ENCODE measurements at places on chromosomes 5 and 9. TPM values are rescaled to one million over a fixed set of nuclear protein-coding genes. Genes with fewer than 3 reads are reported as not detected.

Gene SLC6A3
- total RNA-seq, result 0.53 TPM

Gene EMB
- 5.5 TPM for total RNA-seq

Gene ARHGEF28
- total RNA-seq, result 12.2 TPM

Gene TEX48
- total RNA-seq, result not detected

Gene SLC34A1
- total RNA-seq, result not detected

Gene ENHO
- 2.0 TPM for total RNA-seq

Gene DMRT2
- 0.13 TPM for total RNA-seq

Gene CCDC171
- total RNA-seq, result 0.26 TPM

Gene GCNT4
- total RNA-seq, result 0.35 TPM

Gene CMYA5
- not detected for total RNA-seq

Gene PHPT1
- total RNA-seq, result 308 TPM

Gene SPATA31C2
- not detected for total RNA-seq

Gene IL9
- total RNA-seq, result not detected

Gene ZNF366
- not detected for total RNA-seq

Gene PRSS3
- 18.7 TPM for total RNA-seq

Gene LHX6
- 1.1 TPM for total RNA-seq

Gene PSD2
- total RNA-seq, result not detected

Gene NFX1
- 28.2 TPM for total RNA-seq

Gene TCF7
- 11.3 TPM for total RNA-seq

Gene PLK2
- 42.3 TPM for total RNA-seq

Gene SEMA5A
- not detected for total RNA-seq

Gene F2RL2
- total RNA-seq, result 3.7 TPM

Gene TXNDC8
- not detected for total RNA-seq

Gene MYOT
- total RNA-seq, result not detected

Gene CRHBP
- not detected for total RNA-seq

Gene TLE1
- 96.8 TPM for total RNA-seq

Gene TRPM6
- 1.8 TPM for total RNA-seq

Gene SH2D3C
- not detected for total RNA-seq

Gene HSPB3
- 0.26 TPM for total RNA-seq

Gene PAEP
- total RNA-seq, result 0.41 TPM

Gene PCDHA9
- total RNA-seq, result not detected

Gene SPAG8
- 0.76 TPM for total RNA-seq

Gene CDH12
- not detected for total RNA-seq

Gene ENTPD2
- 2.1 TPM for total RNA-seq

Gene GRPEL2
- total RNA-seq, result 7.6 TPM

Gene MCIDAS
- total RNA-seq, result 2.2 TPM

Gene BHMT2
- total RNA-seq, result not detected

Gene DRD1
- total RNA-seq, result 0.15 TPM

Gene FOXD4L3
- not detected for total RNA-seq

Gene TIMD4
- 0.98 TPM for total RNA-seq

Gene RANBP17
- 2.9 TPM for total RNA-seq

Gene FCN2
- not detected for total RNA-seq

Gene GHR
- total RNA-seq, result 0.03 TPM

Gene SPATA31C1
- not detected for total RNA-seq

Gene MRPL36
- total RNA-seq, result 118 TPM

Gene HMMR
- total RNA-seq, result 28.1 TPM

Gene SLC25A2
- total RNA-seq, result not detected

Gene NUTM2G
- total RNA-seq, result not detected
